ENCODE measurements at places on chromosomes 4 and X.

- DNase-seq, result no peak
Observed at GRCh38 chrX:122439831-122440230, 744.2 kb upstream of the GRIA3 start.

DNA sequence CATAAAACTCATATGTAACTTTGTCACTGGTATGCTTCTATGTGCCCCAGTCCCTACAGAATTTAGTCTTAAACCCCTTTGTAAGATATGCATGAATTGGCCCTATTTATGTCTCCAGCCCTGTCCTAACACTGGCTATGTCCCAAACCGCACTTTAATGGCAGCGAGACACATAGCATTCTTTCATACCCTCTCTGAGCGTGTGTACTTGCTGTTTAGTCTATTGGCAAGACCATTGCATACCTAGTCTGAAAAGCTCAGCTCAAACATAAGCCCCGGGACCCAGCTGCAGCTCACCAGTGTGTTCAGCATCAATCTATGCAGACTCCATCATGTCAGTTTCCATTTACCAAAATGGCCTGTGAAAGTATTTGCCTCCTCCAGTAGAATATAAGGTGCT, 1018.4 kb upstream of the TENM3 start:
- DNase-seq, result no peak

DNA sequence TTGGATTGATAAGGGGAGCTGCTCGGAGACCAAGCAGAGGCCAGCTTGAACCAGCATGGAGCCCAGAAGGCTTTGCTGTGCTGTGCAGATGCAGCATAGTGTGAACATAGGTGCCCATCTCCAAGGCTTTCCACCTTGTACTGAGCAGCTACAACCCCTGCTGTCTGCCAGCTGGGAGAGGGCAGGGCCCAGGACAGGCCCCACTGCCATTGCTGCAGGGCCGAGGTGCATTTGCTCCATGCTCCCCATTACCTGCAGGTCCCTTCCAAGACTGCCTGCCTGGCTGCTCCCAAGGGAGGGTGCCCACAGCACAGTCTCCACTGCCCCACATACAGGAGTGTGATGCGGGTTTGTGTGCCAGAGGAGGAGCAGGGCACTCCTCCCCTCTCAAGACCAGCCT, 1016.0 kb upstream of the INTU start:
- DNase-seq, result no peak

DNA sequence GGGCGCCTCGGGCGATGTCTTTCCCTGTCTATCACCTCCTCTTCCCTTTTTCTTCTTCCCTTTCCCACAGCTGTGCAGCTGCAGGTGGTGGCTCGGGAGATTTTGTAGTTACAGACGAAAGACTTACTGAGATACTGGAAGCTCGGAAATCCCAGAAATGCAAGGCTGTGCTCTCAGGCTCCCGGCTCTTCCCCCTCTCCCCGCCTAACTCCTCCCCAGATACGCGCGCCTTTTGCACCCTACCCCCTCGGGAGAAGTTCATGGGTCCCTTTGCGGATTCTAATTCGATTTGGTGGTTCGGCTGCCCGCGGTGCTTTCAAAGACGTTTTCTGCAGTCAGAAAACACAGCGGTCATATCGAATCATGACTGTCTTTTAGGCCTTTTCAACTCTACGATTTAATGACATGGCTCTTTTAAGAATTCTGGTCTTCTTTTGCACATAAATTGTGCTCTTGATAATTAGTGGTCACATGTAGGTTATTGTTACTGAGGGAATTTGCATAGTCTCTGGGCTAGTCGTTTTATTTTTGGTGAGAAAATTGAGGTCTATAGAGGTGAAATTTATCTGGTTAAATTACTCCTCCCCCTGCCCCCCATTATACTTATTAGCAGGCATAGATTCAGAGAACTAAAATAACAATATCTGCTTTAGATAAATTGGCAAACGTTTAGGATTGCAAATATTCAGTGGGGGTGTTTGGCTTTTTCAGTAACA, 1.6 kb downstream of the SEPTIN11 start:
- peak; percentile 4 for DNase-seq

- DNase-seq, result no peak
Observed at GRCh38 chr4:114598191-114599121, at the start of gene UGT8. Gene UGT8, plus strand, starts transcription at chr4:114598807. Its CDS starts 24,074 bp downstream, at chr4:114622881.

DNA sequence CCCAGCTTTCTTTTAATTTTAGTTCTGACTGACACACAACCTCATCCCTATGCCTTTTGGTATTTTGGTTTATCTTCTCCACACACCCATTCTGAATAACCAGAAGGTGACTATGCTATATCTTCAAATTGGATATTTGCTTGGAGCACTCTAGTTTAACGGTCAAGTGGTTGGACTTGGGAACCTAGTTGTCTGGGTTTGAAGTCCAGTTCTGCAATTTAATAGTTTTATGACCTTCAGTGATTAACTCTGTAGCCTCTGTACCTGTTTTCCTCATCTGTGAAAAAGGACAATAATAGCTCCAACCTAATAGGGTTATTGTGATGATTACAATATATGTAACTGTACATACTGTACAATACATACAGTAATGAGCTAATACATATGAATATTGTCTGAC, 20.0 kb downstream of the PPM1K start:
- DNase-seq, result no peak

GRCh38 chrX:11363069-11363594, 69.9 kb downstream of the AMELX start:
- no peak for DNase-seq

DNA sequence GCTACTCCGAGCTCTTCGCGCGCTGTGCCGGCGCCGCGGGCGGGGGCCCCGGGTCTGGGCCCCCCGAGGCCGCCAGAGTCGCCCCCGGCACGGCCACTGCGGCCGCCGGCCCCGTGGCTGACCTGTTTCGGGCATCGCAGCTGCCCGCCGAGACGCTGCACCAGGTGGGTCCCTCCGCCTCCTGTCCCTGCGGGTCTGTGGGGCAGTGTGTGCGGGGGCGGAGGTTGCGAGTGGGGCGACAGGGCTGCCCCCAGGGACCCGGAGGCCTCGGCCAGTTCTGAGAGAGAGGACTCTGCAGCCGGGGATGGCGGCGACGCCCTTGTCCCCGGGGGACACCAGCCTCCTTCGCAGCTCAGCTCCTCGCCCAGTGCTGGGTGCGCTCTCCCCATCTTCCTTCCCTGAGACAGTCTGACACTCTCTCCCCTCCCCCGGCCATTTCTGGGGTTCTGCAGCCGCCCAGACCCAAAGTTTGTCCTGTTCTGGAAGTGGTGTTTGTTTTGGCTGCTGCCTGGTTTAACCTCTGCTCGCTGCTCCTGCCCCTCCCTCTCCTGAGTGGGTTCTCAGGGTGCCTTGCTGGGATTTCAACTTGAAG, 609 bp downstream of the REPS2 start:
- DNase-seq, result peak; percentile 4

DNA sequence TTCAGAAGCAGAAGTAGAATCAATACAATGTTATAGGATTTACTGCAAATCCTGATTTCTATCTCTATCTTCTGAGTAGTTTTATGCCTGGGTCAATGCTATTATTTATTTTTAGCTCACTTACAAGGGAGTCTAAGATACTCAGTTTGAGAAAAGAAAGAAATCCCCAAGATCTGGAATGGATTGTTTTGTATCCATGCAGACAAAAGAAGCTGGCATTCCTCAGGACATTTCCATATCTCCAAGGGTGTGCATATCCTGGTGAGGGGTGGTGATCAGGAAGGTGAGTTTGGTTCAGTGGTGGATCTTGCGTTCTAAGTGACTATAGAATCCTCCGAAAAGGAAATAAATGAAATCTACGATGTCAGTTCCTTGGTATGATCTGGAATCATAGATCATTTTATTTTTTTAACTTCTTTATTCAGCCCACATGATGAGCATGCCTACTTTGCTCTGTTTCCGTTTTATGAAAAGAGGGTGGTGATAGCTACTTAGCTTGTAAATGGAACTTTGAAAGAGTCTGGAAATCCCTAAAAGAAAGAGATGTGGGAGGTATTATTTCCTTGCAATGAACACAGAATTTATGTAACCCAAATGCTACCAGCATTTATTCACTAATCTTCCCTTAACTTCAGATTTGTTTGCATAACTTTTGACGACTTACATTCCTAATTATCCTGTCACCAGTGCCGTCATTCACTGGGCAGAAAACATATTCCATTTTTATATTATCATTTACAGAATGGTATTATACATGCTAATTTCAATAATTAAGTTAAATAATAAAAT, 81.1 kb upstream of the RAPGEF2 start:
- no peak for DNase-seq

DNA sequence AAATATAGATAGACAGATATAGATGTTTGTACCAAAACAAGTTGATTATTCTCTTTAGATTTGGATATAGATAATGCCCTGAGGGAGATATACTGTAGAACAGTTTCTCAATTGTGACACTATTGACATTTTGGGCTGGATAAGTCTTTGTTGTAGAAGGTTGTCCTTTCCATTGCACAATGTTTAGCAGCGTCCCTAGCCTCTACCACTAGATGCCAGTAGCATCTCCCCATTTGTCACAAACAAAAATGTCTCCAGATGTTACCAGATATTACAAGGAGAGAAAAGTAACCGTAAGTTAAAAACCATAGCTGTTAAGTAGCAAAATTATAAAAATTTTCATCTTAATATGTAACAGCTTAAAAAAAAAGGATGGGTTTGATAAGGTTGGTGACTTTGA, 2595.3 kb downstream of the ARAP2 start:
- no peak for DNase-seq

GRCh38 chrX:39308126-39308525, 506.9 kb downstream of the MID1IP1 start:
- DNase-seq, result no peak

DNA sequence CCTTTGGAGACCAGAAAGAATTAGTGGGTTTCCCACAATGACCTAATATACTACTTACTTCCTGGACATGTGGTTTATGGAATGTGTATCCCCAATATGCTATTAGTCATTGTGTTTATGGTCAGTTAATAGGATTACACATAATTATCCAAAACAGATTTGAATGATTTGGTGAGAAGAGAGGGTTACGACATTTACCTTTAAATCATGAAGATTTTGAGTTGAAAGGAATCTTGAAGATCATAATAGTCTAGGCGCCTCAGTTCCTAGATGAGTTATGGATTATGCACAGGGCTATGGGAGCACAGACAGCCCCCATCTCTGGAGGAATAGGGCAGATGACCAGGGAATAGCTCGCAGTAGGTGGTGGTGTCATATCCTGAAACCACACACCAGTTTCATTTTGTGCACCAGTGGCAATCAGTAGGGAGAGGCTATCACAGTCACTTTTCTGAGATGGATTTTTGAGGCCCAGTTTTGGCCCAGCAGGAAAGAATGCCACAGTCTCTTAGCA, 61.3 kb downstream of the SEPTIN11 start:
- DNase-seq, result no peak

DNA sequence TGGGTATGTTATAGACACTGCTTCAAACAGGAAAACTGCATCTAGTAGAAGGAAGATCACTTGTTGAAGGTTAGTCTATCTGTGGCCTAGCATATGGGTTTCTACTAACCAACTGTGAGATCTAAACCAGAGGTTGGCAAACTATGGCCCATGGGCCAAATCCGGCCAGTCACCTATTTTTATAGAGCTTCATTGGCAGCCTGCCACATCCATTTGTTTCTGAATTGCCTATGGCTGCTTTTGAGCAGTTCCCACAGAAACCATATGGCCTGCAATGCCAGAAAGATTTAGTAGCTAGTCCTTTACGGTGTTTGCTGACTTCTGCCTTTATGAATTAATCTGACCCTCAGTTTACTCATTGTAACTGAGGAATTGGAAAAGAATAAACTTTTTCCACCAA, 71.1 kb downstream of the MID1 start:
- DNase-seq, result peak; percentile 7

- DNase-seq, result no peak
Observed at GRCh38 chrX:109266034-109266433, 215.9 kb downstream of the GUCY2F start.

GRCh38 chr4:24076811-24077210, 187.0 kb upstream of the PPARGC1A start:
- no peak for DNase-seq

DNA sequence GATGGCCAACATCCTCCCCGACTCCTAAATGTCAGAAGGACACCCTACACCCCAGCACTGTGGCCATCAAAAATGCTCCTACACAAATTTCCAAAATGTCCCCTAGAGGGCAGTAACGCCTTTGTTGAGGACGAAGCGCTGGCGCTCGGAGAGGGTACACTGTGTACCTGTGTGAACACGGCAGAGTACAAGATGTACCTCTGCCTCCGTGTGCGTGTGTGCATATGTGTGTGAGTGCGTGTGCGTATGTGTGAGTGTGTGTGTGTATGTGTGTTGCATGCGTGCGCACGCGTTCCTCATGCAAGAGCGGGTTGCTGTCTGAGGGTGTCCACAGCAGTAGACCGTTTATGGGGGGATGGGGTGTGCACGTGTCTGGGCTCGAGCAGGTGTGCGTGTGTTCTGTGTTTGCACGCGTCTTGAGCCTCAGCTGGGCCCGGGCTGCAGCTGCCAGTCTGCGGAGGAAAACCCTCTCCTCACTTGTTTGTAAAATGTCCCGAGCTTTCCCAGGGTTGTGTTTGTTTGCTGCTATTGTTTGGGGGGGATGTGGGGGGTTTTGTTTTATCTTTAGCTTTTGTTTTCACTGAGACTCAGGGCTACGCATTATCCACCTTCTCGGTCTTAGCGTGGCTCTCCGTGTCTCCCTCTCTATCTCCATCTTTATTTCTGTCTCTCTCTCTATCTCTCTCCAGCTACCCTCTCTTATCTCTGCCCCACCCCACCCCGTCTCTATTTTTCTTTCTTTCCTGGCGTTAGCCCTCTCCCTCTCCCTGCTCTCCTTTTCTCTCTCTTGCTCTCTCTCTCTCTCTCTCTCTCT, 10.4 kb upstream of the TSPYL2 start:
- DNase-seq, result peak; percentile 74

DNA sequence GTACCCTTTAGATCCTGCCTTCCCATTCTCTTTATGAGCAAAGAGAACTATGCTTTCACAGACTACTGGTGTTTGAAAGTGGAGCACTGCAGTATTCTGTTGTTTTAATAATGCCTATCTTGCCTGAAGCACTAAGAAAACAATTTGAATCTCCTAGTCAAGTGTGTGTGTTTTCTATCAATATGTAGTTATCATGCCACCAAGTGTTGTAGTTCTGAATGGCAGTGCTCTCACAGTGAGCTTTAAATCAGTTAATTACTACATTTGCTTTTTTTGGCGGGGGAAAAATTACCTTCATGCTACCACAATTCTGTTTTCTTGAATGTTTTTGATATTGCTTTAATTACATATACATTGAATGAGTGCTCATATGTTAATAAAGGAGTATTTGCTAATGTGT, 143.6 kb upstream of the FAM47A start:
- no peak for DNase-seq

- DNase-seq, result no peak
Observed at GRCh38 chr4:168129046-168129772, 36.9 kb downstream of the ANXA10 start.

- no peak for DNase-seq
Observed at GRCh38 chr4:10181745-10182445, 65.3 kb upstream of the WDR1 start.

DNA sequence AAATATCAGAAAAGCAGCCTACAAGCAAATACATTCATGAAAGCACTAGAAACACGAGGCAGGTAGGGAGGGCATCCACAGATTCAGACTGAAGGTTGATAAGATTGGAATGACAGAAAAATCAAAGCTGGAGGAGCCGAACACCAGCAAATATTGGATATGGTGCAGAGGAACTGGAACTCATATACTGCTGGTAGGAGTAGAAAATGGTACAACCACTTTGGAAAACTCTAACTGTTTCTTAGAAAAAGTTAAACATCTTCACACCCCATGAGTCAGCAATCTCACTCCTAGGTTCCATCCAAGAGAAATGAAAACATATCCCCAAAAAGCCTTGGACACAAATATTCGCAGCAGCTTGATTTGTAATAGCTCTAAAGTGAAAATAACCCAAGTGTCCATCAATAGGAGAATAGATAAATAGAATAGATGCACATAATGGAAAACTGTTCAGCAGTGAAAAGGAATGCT, 27.1 kb downstream of the CD99L2 start:
- no peak for DNase-seq

Measured in prostate gland (tissue), 2 donors.